Activated naive CD8-positive, alpha-beta T cell treated with anti-CD3 and anti-CD28 coated beads, Interleukin-2, amount 50 U/mL, for 16 hours (primary cell): ENCODE measurements at places on chromosomes 2 and 18.

GRCh38 chr2:25867396-25868003, 10.8 kb downstream of the ASXL2 start:
- no peak for DNase-seq

- DNase-seq: no peak
Measured at GRCh38 chr2:229445019-229445418, 173.9 kb upstream of the PID1 start.

DNA sequence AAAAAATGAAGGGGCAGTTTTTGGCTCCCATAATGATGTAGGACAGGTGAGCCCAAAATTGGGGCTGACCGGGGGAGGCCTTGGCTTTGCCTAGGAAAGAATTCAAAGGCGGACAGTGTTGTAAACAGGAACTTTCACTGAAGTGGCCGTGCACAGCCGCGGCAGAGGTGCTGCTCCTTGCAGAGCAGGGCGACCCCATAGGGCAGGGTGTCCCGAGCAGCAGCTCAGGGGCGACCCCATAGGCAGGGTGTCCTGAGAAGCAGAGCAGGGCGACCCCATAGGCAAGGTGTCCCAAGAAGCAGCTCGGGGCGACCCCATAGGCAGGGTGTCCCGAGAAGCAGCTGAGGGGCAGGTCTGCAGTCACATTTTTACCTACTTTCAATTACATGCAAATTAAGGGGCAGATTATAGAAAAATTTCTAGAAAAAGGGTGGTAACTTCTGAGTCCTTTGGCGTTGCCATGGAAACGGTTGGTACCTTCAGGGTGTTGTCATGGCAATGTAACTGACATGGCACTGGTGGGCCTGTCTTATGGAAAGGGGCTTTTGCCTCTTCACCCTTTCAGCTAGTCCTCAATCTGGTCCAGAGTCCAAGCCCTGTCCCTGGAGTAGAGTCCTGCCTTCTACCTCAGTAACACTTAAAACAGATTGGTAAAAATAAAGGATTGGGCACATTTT, 134.5 kb downstream of the FBXO15 start:
- DNase-seq: no peak

GRCh38 chr2:148305476-148305875, 284.6 kb downstream of the MBD5 start:
- no peak for DNase-seq

DNA sequence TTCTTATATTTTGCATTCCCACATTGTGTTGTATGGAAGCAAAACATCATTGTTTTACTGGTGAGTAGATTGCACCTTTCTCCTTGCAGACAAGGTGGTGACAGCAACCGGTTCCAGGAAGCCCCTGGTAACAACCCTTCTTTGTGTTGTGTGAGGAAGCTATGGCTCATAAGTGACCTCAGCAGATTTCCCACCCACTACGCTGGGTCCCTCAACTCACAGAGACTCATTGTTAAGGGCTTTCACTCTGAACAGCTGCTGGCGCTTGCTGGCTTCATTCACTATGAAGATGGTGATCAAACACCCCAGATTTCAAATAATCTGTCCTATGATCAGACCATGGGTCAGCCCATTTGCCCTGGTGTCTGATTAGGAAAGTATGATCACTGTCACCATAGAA, 53.4 kb downstream of the WIPF1 start:
- DNase-seq: no peak

- no peak for DNase-seq
Measured at GRCh38 chr2:165287094-165287778, 48.0 kb downstream of the SCN2A start.

GRCh38 chr18:77822632-77823031, 573.0 kb downstream of the GALR1 start:
- DNase-seq: no peak

- no peak for DNase-seq
Measured at GRCh38 chr18:40812981-40813515, 1142.0 kb upstream of the PIK3C3 start.

DNA sequence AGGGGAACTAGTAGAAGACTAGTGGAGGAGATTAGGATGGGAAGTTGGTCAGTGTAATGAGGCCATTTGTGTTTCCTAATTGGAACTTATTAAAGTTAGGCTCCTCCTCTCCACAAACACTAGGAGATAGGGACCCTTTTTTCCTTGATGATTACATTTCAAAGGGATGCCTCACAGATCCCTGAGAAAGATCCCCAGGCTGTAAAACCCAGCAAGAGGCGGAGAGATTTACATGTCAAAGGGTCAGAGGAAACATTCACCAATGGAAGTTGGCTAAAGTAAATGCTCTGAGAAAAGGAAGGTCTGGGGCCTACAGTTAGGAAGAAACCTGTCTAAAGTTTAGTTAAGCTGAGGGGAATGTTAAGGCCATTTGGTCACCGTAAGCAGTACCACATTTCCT, 1.4 kb upstream of the CCDC85A start:
- DNase-seq: no peak

- no peak for DNase-seq
Measured at GRCh38 chr18:76494231-76495005, 624 bp downstream of the ZNF516 start.

DNA sequence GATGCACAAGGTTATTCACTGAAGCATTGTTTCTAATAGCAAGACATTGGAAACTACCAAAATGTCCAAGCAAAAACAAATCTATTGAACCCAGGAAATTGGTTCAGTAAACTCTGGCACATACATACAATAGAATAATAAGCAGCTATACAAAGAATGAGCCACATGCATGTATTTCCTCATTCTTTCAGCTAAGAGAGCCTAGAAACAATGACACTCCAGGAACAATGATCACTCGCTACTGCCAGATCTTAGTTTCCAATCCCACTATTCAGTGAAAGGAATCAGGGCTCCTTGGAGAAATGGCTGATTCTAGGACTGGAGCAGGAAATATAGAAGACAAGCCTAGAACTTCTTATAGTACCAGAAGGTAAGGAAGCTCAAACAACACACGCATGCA, 221.9 kb upstream of the AGAP1 start:
- DNase-seq: no peak

DNA sequence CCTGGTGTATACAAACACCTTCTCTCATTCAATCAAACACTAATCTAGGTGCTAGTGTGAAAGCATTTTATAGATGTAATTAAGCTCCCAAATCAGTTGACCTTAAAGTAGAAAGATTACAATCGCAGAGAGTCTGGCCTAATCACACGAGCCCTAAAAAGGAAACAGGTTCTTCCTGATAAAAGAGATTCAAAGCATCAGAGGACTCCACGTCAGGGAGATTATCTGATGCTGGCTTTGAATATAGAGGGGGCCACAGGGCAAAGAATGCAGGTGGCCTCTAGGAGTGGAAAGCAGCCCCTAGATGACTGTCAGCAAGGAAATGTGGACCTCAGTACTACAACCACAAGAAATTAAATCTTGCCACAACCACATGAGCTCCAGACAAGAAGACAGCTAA, 28.2 kb upstream of the ZC3H15 start:
- no peak for DNase-seq

DNA sequence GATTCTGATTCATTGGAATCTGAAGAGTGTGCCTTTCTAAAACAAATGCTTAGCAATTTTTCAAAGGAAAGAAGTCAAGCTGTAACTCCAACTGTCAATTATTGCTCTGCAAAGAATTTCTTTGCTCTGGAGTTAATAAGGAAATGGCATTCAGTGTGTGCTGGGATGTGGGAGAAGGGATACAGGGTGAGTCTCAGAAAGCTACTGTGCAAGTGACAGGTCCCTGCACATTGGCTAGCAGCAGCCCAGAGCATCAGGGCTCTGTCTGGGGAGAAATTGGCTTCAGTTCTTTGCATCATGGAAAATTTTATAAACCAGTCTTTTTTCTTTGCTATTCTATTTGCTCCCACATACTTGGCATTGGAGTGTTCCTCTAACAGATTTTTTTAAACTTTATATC, 1.1 kb upstream of the SYT4 start:
- DNase-seq: no peak

GRCh38 chr18:3157086-3157485, 62.7 kb downstream of the MYOM1 start:
- no peak for DNase-seq

DNA sequence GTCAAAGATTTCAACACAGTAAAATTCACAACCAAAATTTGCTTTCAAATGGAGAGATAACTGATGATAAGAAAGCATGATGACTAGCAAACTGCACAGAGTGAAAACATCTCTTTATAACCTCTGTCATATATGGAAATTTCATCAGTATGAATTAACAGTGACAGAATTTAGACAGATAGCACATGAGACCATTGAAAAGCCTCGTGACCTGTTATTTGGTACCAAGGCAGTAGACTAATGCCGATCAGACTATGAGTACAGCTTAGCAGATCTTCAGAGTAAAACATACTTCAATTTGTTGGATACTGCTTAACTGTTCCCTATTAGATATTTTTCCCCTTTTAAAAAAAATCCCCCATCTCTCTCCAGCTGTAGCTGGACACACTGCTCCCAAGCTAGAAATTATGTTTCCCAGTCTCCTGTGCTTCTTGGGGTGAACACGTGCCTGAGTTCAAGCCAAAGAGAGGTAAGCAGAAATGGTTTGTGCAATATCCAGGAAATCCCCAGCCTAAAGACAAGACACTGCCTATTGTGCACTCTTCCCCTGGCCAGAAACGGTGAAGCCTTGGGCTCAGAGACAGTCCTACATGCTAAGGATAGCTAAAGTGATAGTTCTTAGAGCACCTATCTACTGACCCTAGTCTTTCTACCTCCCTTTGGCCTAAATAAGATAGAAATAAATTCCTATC, 256.1 kb downstream of the NCKAP5 start:
- no peak for DNase-seq

DNA sequence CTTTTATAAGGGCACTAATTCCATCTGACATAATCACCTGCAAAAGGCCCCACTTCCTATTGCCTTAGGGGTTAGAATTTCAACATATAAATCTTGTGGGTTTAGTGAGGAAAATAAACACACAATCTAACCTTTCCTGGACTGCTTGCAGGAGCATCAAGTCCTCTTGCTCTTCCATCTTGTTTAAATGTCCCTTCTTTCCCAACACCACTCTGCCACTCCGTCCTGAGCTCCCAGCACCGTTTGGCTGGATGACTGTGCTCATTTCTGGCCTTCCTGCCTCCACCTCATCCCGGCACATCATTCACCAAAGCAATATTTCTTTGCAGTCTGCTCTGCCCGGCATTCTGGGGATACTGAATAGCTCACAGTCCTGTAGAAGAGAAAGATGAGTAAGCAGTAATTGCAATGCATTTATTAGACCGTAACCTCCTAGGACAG, 247.8 kb downstream of the BCL2 start:
- DNase-seq: no peak
